ENCODE measurements at places on chromosomes 2 and 18.

- no peak for DNase-seq
Measured at GRCh38 chr2:10030311-10030736, 13.0 kb upstream of the KLF11 start.

GRCh38 chr2:191679818-191680600 is 2.1 kb downstream of the NABP1 start:
- no peak for DNase-seq

- DNase-seq: no peak
Measured at GRCh38 chr2:883803-884748, 66.6 kb upstream of the SNTG2 start.

GRCh38 chr2:161964160-161964559 is 109.9 kb downstream of the DPP4 start:
- no peak for DNase-seq

DNA sequence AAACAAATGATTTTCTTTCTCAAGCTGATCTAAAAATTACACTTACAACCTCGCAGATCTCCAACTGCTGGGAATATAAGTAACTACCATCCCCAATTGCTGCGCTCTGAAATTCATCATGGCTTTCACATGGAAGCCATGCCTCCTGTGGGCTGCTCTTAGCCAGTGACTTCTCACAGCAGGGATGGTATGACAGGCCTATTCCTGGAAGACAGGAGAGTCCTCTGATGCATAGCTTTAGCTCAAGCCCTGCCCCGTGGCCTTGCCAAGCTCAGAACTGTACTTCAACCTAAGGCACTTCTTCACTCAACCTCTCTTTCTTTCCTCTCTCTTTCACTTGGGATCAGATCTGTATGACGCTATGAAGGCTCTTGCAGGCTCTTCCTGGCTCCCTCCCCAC is 12.6 kb upstream of the ELAC1 start:
- DNase-seq: no peak

GRCh38 chr2:95347681-95348608 is 50.8 kb downstream of the KCNIP3 start:
- DNase-seq: no peak

DNA sequence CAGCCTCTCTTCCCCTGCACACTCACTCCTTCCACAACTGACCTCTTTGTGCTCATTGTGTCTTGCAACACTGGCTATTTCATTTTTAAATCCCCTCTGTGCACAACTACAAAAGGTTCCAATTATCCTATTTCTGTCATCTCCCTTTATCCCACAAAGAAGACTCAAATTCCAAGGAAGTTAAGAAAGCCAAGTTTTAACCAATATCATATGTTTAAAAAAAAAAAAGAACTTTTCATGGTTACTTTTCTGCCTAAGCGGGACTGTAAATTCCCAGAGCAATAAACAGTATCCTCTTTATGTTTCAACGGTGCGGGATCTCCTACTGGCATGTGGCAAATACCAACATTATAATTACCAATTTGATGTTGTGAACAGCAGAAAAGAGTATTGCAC is 83.8 kb downstream of the DOCK10 start:
- DNase-seq: peak; percentile 73

DNA sequence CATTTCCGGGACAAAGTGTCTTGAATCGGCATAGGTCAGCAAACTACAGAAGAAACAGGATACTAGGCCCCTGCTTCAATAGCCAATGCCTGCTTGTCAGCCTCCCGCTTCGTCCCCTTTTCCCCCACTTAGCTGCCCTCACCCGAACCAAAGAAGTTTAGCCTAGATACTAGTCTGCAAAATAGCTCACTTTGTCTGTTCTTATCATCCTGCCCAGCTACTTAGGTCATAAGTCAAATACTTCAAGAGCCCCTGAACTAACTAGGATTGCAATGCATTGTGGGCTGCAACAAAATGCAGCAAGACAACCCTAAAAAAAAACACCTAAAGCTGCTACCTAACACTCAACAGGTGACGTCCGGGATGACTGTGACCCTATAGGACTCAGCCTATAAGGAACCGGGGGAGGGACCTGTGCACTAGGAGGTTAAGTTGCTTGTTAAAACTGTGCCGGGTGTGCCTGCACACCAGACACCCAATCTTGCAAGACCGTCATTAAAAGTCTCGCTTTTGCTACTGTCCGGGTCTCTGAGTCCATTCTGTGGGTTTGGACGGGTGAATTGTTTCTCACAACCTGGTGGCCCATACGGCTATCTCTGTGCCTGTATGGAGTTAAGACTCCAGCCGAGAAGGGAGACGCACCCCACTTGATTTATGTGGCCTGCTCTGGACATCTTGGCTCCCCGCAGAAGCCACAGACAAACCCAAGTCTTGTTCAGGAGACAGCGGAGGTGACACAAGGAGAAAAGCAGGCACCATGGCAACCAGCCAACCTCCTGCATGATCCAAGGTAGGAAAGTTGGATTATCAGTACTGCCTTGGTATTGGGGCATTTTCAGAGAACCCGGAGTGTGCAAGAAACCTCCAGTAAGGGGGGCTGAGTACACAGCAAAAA is 105.9 kb downstream of the HIBCH start:
- no peak for DNase-seq

- no peak for DNase-seq
Measured at GRCh38 chr18:10926621-10927161, 222.7 kb downstream of the PIEZO2 start.

DNA sequence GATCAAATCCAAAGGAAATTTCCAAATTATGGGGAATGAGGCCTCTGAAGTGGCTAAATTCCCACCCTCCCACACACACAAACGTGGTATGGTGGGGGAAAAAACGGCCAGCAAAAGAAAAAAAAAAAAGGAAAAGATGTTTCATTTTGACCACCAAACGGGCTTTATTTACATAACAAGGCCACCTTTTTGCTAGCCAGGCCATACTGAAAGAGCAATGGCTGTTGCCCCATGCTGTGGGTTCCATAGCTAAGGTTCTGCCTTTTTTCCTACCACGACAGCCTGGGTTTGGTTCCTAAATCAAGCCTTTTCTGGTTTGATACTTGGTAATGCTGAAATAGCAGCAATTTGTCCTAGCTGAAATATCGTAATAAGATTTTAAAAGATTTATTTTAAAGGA is 14.0 kb upstream of the IL1B start:
- DNase-seq: no peak

DNA sequence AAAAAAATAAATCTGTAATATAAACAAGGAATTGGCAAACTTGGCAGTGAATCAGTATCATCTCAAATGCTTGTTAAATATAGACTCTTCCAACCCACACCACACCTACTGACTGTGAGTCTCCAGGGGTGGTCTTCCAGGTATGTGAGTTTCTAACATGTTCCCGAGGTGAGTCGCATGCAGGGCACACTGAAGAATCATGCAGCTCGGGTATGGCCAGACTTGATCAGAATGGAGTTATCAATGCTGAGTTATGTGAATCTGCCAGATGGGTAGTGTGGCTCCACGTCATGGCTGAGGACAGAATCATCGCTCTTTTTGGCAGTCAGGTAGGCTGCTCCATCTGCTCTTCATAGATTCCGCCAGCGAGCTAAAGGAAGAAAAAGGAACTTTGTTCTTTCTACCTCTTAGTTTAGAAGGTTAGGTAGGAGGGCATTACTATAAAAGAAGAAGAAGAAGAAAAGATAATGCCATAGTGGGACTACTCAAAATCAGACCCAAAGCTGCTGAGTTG is 1279.7 kb upstream of the ZEB2 start:
- no peak for DNase-seq

DNA sequence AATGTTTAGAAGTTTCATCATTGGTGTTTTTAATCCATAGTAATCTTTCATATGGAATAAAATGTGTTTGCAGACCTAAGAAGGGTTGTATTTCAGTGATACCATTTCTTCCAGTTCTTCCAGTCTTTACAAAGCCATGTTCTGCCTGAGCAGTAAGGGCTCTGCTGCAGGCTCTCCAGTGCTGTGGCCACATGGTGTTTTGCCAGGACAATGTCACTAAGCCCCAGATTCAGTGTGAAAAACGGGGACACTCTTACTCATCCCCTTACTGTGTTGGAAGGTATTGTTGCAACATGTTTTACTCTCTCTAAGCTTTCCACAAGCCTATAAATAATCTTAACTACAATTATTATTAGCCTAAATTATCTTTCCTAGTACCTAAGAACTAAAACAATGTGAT is 481.4 kb upstream of the CDH7 start:
- no peak for DNase-seq

DNA sequence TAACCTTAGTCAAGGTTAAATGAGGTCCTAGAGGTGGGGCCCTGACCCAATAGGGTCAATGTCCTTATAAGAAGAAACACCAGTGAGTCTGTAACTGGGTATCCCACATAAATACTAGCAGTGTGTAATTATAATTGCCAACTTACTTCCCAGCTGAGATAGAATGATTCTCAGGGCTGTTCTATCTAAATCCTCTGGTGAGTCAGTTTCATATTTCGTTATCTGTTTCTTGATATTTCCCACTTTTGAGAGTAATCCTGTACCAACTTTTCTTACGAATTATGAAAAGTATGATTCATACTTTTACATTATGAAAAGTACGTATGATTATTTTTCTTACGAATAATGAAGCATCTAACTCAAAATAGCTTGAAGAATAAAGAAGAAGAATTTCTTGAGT is 546.8 kb upstream of the NETO1 start:
- DNase-seq: no peak

- DNase-seq: no peak
Measured at GRCh38 chr18:45724601-45725000, 620 bp downstream of the SLC14A1 start.

DNA sequence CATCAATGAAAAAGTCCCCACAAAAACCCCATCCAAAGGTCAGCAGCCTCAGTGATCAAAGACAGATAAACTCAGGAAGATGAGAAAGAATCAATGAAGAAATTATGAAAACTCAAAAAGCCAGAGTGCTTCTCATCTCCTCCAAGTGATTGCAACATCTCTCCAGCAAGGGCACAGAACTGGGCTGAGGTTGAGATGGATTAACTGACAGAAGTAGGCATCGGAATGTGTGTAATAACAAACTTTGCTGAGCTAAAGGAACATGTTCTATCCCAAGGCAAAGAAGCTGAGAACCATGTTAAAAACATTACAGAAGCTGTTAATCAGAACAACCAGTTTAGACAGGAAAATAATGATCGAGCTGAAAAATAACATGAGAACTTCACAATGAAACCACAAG is 442.8 kb upstream of the SYT4 start:
- DNase-seq: no peak

GRCh38 chr2:217790195-217790594 is 212.6 kb downstream of the TNS1 start:
- DNase-seq: no peak

DNA sequence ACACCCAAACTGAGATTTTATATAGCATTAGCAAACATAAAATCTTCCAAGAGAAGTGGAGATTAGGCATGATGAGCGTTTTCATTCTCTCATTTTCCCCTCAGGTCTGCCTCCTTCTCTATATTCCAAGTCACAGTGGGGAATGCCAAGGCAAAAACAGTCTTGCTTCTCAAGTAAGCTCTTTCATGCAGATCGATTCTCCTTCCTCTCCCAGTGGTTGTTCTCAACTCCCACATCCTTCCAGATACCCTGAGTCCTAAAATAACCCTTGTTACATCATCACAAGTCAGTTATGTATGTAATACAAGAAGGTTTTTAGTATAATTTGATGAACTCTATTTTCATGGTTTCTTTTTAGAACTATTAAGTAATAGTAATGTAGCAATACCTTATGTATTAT is 150.6 kb downstream of the TXNL1 start:
- no peak for DNase-seq

DNA sequence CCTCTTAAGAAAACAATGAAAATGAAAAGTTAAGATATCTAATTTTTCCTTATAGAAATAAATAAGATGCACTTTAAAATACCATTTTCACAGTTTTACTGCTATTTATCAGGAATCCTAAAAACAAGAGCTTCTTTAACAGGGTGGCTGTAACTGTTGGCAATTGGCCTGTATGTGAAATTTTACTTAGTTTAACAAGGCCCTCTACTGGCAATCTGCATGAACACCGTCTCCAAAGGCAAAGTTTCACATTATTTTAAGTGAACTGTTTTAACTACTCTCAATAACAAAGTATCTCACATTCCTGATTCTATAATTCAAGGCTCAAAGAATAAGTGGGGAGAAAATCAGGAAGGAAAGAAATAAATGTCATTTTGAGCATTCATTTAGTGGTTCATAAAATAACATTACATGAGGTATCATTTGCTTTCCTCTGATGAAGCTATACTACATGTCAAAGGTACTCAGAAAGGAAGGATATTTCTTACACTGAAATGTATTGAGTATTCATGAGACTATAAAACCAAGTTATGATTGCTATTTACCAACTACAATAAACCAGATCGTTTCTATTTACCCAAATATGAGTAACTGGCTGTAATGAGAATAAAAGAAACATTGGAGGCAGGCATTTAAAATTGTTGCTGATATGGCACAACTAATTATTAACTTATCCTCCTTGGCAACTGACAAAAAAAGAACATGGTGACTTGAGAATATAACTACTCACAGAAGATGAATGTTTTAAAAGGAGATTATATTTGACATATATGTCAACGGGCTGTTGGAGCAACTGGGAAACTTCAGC is 7.0 kb downstream of the NCKAP5 start:
- DNase-seq: peak; percentile 56

DNA sequence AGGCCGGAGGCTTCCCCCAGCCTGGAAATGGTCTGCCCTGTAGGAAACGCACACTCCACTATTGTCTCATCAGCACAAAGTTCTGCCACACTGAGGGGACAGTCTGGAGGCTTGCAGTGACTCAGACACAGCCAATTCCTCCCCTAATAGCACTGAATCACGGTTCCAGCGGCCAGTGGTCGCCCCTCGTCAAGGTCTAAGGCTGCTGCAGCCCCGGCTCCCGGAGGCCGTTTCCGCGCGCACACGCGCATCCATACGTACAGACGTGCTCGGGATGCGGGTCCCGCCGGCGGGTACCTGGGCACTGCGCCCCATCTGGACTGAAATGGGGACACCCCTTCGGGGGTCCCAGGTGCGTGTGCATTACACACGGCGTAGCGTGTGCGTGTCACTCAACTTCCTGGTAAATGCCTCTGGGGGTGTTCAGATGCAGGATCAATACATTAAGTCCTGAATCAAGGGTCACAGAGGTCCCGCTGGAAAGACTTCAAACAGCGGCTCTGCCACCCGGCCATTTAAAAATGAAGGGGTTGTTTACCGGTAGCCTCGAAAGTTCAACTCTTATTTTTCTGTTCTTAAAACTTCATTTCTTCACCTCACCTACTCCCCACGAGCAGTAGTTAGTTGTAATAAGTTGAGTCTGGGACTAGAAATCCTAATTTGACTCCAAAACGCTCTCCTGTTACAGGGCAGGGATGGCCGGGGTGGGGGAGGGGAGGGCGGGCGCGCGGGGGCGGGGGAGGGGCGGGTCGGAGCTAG is 572 bp upstream of the ZNF516 start:
- no peak for DNase-seq

All from AG09319 (cell line).